ENCODE measurements at places on chromosomes 13 and 19.
A peak's percentile ranks its signal among the peaks of the same experiment; 100 is the strongest.

DNA sequence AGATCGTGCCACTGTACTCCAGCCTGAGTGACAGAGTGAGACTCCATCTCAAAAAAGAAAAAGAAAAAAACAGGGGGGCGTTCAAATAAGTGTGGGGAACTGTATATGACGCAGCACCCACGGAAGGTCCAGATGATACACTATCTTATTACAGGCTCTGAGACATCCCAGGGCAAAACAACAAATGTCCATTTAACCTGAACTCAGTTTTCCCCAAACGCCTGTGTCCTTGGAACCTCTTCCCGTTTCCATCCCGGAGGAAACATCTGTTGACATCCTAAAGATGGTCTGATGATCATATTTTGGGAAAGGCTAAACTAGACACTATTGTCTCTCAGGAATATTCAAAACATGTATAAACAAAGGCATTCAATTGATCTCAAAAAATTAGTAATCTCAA lies 72.4 kb downstream of the COL4A1 start:
- DNase-seq: no peak

DNA sequence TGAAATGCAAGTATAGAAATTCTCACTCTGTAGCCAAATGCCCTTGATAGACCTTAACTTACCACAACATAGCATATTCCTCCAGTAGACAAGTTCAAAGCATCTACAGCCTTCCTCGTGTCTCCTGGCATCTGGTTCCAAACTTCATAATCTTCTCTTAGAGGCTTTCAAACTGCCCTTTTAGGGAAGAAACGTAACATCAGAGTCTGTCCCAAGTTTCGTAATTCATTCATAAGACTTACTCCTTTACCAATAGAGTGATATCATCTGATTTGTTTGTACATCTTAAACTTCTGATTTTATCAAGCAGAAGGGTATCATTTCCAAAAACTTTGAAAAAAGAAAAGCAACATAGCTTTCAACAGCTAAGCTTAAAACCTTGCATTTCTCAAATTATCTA lies 137.4 kb downstream of the SPRY2 start:
- DNase-seq: no peak

DNA sequence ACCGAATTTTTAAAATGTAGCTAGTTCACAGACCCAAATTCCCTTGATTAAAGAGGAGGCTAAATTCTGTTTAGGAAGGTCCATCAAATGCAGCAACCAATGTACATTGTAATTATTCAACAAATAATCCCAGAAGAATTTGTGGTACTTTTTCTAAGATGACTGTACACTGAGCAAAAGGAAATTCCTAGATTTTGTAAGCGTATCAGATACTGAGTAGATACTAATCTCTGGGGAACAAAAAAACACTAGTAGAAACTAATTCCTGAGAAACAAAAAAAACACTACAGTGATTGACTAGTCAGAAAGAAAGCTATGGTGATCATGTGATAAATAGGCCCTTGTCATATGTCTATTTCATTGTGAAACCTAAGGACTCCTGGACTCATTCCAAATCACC lies 246.1 kb downstream of the PCDH17 start:
- DNase-seq: no peak

DNA sequence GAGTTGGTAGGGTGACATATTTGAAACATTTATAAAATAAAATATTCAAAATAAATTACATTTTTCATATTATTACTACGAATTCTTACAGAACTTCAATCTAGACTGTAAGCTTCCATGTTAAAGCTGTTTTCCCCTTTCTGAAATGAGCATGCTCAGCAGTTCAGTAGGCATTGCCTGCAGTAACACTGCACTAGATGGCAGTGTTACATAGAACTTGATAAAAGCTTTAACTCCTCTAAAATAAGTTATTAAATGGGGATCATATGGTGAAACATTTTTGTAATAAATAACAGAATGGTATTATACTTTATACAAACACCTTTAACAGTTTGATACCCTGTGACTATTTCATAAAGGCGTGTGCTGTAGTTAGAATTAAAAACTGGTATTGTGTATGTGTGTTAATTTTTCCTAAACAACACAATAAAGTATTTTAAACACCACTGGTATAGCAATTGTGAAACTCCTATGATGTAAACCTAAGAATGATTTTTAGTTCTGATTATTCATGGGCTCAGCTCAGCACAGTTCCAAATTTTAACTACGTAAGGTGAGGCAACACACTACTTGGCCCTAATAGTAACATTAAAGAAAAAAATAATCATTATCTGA lies 11.6 kb upstream of the GPR18 start:
- DNase-seq: no peak

GRCh38 chr19:4449022-4449638 lies 8.5 kb downstream of the UBXN6 start:
- no peak for DNase-seq

DNA sequence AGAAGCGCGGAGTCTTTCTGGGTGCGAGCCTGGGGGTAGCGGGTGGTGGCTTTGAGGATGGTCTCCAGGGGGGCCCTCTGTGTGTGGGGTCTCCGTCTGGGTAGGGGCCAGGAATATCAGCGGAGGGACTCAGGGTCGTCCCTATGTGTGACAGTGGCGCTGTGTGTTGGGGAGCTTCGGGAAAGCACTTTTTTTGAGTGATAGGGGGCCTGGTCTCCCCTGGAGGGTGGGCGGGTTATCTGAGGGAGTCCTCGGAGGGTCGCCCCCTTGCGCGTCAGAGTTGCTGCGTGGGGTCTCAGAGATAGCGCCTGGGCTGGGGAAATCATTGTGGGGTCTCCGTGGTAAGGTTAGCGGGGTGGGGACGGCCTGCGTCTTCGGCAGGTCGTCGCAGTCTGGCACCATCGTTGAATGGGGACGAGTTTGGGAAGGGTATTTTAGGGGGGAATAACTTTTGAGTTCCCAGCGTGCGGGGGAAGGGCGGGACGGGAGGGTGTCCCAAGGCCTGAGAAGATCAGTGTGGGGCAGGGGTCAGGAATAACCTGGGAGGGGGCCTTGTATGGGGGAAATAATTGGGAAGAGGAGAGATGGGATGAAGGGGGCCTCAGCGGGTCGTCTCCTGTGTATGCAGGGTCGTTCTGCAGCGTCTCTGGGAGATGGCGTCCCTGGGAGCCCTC lies 857 bp downstream of the IER2 start:
- DNase-seq: peak; percentile 24

DNA sequence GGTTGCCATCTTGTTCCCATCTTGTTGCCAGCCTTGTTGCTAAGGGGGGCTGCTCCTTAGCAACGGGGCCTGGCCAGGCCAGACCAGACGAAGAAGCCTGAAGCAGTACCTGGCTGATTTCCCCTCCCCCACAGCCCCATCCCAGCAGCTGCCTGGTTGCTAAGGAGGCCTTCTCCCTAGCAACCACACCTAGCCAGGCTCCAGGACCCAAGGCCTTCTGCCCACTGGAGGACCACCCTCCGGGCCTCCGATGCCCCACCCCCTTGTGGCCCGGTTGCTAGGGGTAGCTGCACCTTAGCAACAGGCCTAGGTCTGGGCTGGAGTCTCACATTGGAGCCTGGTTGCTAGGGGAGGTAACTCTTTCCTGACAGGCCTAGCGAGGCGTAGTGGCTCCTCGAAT lies 3.9 kb downstream of the PRRG2 start:
- DNase-seq: no peak

DNA sequence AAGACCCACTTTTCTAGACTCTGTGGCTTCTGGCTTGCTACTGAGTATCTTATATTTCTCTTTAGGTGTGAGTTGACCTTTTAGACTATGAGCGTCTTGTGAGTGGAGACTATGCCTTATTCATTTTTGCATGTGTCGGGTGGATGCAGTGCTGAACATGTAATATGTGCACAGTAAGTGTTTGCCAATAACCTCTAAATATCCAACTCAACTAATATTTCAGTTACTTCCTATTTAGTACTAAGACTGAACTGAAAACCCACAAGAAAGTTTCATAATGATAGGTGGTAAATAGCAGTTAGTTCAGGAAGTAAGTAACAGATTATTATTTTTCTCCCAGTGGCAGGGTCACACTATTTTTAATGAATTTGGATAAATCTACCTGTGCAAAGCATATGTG lies 269.3 kb downstream of the KCNRG start:
- no peak for DNase-seq

DNA sequence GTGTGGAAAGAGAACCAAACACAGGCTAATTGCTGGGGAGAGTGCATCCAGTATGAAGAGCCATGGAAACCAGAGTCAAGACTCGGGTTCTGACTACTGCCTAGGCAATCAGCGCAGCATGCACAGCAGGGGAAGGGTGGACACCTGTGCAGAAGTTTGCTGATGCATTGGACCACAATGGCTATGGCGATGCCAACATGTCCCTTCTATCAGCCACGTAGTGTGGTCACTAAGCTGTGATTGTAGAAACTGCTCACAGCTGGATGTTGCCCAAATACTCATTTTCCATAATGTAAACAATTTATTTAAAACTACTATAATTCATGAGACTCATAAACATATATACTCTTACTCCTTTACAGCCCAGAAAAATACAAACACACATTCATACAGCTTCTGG lies 1718.2 kb downstream of the EFNB2 start:
- no peak for DNase-seq

GRCh38 chr13:27638001-27638400 lies 16.3 kb downstream of the POLR1D start:
- no peak for DNase-seq

- peak; percentile 32 for DNase-seq
Measured at GRCh38 chr19:41225238-41226052, 6.4 kb downstream of the AXL start.

DNA sequence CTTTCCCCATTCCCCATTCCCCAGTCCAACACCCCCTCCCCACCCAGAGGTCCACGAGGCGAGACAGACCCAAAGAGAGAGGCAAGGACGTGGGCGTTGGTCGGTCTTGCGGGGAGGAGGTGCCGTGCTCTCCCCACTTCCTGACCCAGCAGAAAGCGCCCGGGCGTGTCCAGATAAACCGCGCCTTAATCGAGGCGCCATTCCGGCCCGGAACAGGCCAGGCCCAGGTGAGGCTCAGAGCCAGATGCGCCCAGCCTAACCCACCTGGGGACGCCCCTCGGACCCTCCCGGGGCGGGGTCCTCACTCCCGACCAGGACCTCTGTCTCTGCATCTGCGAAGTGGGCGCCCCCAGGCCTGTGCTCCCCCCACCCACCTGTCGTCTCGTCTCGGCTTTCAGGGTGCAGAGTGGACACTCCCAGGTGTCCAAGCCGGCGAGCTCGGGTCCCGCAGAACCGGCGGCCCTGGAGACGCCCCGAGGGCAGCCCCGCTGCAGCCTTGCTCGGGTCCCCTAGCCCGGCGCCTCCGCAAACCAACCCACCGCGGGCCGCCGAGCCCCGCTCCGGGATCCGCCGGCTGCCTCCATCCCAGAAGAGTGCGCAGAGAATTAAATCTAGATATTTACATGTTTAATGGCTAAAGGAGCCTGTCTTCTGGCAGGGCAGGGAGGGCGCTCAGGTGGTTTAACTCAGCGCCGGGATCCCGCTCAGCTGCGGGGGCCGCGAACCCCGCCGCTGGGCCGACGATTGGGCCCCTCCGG lies 5.0 kb upstream of the ONECUT3 start:
- no peak for DNase-seq

GRCh38 chr19:4803736-4804695 lies 12.5 kb downstream of the FEM1A start:
- peak; percentile 57 for DNase-seq

DNA sequence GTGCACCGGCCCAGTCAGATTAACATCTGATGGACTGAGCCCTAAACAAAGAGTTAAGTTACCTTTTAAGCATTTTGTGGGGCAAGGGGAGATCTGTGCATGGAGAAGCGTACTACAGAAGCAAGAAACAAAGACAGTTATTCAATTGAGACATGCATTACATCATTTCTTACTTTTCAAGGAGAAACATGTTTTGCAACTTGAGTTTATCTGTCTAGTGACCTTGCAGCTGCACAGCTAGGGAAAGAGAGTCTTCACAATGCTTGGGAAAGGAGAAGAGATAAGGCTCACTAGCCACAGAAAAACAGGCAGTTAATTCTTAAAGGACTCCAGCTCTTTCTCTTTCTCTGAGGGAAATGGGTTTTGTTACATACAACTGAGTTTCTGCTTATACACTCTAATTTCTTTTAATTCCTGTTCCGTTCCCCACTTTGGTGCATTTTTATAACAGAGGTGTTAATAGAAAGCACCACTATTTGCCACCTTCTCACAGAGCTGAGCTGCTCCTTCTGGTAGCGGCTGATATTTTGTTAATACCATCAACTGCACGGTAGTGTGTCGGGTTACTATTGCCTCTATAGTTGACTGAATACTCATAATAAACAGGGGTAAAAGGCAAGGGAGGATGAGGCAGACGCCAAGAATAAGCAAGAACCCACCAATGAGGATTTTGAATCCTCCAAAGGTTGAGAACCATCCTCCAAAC lies 55.9 kb downstream of the ZNF431 start:
- DNase-seq: no peak

DNA sequence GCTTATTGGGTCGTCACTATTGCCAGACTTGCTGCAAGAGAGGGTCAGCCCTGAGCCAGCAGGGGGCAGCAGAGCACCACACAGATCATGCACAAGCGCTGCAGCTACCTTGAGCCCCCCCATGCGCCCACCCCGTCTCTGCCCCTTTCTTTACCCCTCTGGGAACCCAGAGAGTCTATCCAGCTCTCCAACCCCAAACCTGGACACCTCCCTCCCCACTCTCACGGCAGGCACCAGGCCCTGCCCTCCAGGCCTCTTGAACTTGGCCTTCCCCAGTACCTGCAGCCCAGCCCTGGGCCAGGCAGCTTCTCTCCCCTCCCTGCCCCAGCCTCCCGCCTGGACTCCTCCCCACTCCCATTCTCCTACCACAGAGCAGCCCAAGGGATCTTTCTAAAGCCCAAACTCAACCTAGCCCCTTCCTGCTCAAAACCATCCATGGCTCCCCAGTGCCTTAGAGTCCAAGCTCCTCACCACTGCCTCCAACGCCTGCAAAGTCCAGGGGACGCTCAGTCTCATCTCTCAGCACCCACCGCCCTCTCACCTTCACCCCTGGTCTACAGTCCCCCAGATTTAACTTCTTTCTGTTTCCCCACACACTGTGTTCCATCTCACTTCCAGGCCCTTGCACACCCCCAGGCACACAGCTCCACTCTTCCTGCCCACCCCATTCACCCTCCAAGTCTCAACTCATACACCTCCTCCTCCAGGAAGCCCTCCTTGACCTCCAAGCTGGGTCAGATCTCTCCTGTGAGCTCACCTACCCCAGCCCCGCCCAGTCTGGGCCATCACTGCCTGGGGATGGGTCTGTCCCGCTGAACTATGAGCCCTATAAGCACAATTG lies 9.4 kb upstream of the CEACAM16 start:
- DNase-seq: peak; percentile 74

DNA sequence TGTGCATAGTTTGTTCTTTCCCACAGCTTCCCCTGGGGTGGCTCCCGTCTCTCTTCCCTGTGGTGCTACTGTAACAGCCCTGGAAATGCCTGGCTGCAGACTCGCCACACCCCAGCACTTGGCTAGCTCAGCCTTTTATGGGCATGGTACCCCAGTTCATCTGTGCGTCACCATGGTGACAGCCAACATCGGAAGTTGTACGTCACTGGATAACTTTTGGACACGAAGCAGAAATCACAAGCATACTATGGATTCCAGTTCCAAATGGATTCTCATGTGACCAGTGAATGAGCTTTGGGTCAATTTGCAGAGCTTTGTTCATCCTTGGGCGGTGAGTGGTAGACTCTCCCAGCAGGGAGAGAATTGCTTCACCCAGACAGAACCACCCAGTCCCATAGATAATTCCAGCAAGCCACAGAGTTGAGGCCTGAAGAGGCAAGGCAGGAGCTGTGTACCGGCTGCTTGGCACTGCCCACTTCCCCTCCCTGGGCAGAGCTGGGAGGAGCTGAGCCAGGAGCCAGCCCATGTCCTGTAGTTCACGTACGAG lies 54.4 kb downstream of the COL4A2 start:
- DNase-seq: no peak

Data from effector CD4-positive, alpha-beta T cell (primary cell).